Uterine smooth muscle cell (primary cell): ENCODE measurements at places on chromosomes 6 and 20. TPM values are rescaled to one million over a fixed set of nuclear protein-coding genes. Genes with fewer than 3 reads are reported as not detected.

The KIF25 gene
- not detected in 2 replicates for total RNA-seq

The PAQR8 gene
- total RNA-seq = 4.0 and 4.1 TPM in 2 replicates

The SNAP91 gene
- 0.11 and 2.9 TPM in 2 replicates for total RNA-seq

The CRISP3 gene
- total RNA-seq = not detected in 2 replicates

The SYCP2L gene
- not detected in 2 replicates for total RNA-seq

The CST7 gene
- total RNA-seq = 0.37 TPM in 1 of 2 replicates, not detected in the other

The SYNDIG1 gene
- 0.33 and 0.37 TPM in 2 replicates for total RNA-seq

The EYA2 gene
- 1.6 and 2.0 TPM in 2 replicates for total RNA-seq

The GSTA3 gene
- total RNA-seq = not detected in 2 replicates

The GRM4 gene
- under 0.01 TPM in 2 replicates for total RNA-seq

The SNAP25 gene
- total RNA-seq = 0.25 and 0.44 TPM in 2 replicates

The PSORS1C1 gene
- 1.00 and 1.2 TPM in 2 replicates for total RNA-seq

The KHDC1L gene
- total RNA-seq = 0.50 TPM in 1 of 2 replicates, not detected in the other

The NRSN1 gene
- total RNA-seq = not detected in 2 replicates

The TSPYL4 gene
- total RNA-seq = 7.4 and 10.3 TPM in 2 replicates

The RAMACL gene
- 2.1 and 2.3 TPM in 2 replicates for total RNA-seq

The DUSP15 gene
- not detected in 2 replicates for total RNA-seq

The PABPC1L gene
- 11.5 and 21.5 TPM in 2 replicates for total RNA-seq

The IBTK gene
- total RNA-seq = 67.3 and 75.6 TPM in 2 replicates

The CST9L gene
- 0.11 TPM in 1 of 2 replicates, not detected in the other for total RNA-seq

The MMP24 gene
- 0.11 and 0.12 TPM in 2 replicates for total RNA-seq

The HAO1 gene
- not detected in 2 replicates for total RNA-seq

The ZSCAN23 gene
- total RNA-seq = 6.2 and 6.3 TPM in 2 replicates

The TOX2 gene
- total RNA-seq = 1.6 and 1.9 TPM in 2 replicates

The OR2B2 gene
- total RNA-seq = not detected in 2 replicates

The ADGB gene
- not detected in 2 replicates for total RNA-seq

The AKAP12 gene
- 114 and 117 TPM in 2 replicates for total RNA-seq

The DPPA5 gene
- total RNA-seq = not detected in 2 replicates

The KCNQ5 gene
- total RNA-seq = 1.00 and 2.9 TPM in 2 replicates

The E2F1 gene
- 10.4 and 24.3 TPM in 2 replicates for total RNA-seq

The HCRTR2 gene
- not detected in 2 replicates for total RNA-seq

The PRPH2 gene
- 1.7 and 1.8 TPM in 2 replicates for total RNA-seq

The NT5E gene
- total RNA-seq = 524 and 527 TPM in 2 replicates

The MARCKS gene
- 130 and 144 TPM in 2 replicates for total RNA-seq

The PLG gene
- total RNA-seq = not detected in 2 replicates

The TNXB gene
- 5.9 and 6.7 TPM in 2 replicates for total RNA-seq

The KCNB1 gene
- total RNA-seq = under 0.01 and 0.12 TPM in 2 replicates

The SMIM8 gene
- 6.4 and 7.2 TPM in 2 replicates for total RNA-seq

The ELOVL4 gene
- total RNA-seq = 7.1 and 10.0 TPM in 2 replicates

The OPN5 gene
- not detected in 2 replicates for total RNA-seq

The CPXM1 gene
- 3.5 and 4.8 TPM in 2 replicates for total RNA-seq

The PNPLA1 gene
- not detected in 2 replicates for total RNA-seq

The TNFRSF21 gene
- total RNA-seq = 3.5 and 7.9 TPM in 2 replicates

The C20orf204 gene
- total RNA-seq = 0.77 and 1.2 TPM in 2 replicates

The COL12A1 gene
- 526 and 765 TPM in 2 replicates for total RNA-seq

The HSPA1L gene
- total RNA-seq = 0.89 and 1.7 TPM in 2 replicates

The DOK5 gene
- total RNA-seq = 14.6 and 15.6 TPM in 2 replicates

The LPA gene
- not detected in 2 replicates for total RNA-seq

The PRDM13 gene
- total RNA-seq = under 0.01 TPM in 1 of 2 replicates, not detected in the other

The SMOC2 gene
- not detected in 2 replicates for total RNA-seq

The LTB gene
- total RNA-seq = 0.25 TPM in 1 of 2 replicates, not detected in the other

The MOG gene
- total RNA-seq = not detected in 2 replicates

The HTR1B gene
- not detected in 2 replicates for total RNA-seq
